Stimulated activated CD8-positive, alpha-beta memory T cell treated with anti-CD3 and anti-CD28 coated beads, Interleukin-4, amount 100 ng/mL, for 4 hours (primary cell): ENCODE measurements at places on chromosomes 12 and 14.

DNA sequence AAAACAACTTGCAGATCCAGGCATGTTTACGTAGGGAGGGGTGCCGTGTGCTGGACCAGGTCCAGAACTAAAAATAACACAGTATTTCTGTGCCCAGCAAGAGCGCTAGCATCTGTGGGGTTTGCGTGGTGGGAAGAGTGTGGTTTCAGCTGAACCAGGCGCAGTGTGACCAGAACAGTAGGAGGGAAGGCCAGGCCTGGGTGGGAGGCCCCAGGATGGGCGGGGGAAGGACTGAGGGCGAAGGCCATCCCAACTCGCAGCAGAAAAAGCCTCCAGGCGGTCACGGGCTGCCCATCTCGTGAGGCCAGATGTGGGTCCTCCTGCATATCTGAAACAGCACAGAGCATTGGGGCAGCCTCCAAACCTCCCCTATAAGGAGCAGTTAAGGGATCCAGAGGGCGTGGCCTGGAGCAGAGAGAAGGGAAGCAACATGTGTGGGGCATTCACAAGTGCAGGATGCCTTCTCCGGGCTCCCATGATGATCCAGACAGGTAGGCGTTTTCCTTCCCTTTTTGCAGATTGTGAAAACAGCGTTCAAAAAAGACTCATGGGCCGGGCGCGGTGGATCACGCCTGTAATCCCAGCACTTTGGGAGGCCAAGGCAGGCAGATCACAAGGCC, 17.8 kb upstream of the CD9 start:
- no peak for DNase-seq

- DNase-seq: no peak
These were observed 7.6 kb upstream of the FLVCR2 start for GRCh38 chr14:75570797-75571196.

GRCh38 chr14:102902086-102902485, 20.4 kb upstream of the AMN start:
- DNase-seq: no peak

- no peak for DNase-seq
These were observed 33.5 kb downstream of the SLC15A4 start for GRCh38 chr12:128790221-128790620.

GRCh38 chr12:57128519-57129247, 400 bp downstream of the LRP1 start:
- no peak for DNase-seq

GRCh38 chr12:68760806-68761441, 14.9 kb downstream of the SLC35E3 start:
- DNase-seq: no peak

DNA sequence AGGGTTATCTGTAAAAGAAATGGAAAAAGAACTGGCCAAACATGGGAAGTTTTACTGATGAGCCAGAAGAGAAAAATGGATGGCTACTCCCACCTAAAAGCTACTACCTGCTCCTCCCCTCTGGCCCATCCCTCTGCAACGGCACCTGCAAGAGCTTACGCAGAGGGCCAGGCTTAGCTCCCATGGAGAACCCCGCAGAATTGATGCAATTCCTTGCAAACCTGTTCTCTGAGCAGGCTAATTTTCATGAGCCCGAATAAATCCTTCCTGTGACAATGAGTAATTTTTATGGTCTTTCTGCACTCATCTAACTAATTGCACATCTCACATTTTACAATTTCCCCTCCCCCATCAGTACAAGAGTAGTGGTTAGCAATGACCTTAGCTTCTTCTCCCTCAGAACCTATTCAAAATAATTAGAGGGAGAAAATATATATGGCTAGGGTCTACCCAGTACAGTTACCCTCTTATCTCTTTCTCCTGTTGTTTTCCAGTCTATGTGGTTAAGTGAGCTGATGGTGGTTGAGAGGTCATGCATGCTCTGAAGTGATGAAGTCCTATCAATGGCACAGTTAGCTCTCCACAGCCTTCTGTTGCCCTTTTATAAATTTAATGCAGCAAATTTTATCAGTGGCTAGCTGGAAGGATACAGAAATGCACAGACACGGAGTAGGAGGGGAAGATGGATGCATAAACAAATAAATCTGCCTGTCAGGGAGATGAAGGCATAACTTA, 67.7 kb upstream of the NTF3 start:
- no peak for DNase-seq

DNA sequence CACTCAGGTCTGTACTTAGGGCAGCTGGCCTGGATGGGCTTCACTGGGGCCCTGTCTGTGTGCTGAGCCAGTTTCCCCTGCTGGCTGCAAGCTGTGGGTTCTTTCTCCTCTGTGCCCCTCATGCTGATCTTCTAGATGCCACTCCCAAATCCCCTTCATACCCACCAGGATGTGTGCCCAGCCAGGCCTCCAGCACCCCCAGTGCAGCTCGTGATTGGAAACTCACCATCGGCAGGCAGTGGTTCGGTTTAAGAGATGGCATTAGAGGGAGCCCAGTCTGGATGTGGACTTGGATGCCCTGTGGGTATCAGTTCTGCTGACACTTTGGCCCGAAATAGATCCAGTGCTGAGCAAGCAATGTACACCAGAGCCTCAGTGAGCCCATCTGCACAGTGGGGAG, 5.9 kb downstream of the TCL1B start:
- DNase-seq: no peak

DNA sequence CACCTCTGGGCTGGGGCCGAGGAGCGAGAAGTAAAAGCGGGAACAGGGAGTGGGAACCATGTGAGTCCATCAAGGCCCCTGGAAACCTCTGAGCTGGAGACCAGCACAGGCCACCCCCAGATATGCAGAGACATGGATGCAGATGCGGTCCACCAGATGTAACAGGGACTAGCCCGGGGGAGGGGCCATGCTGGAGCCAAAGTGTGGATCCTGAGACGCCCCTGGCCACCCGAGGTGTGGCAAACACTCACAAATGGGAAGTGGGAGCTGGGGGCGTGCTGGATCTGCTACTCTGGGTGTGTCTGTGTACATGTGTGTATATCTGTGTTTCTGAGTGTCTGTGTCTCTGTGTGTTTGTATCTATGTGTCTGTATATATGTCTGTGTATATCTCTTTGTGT, 12.8 kb downstream of the MYL2 start:
- DNase-seq: no peak

GRCh38 chr12:10101042-10101579, 2.3 kb upstream of the CLEC1A start:
- no peak for DNase-seq

- DNase-seq: no peak
These were observed 921.2 kb upstream of the FOXG1 start for GRCh38 chr14:27845241-27845850.

GRCh38 chr14:43983721-43984120, 523.4 kb downstream of the FSCB start:
- DNase-seq: no peak
